ENCODE measurements at places on chromosomes 12 and 14. TPM values are rescaled to one million over a fixed set of nuclear protein-coding genes. Genes with fewer than 3 reads are reported as not detected.
A peak's percentile ranks its signal among the peaks of the same experiment; 100 is the strongest.

The CTSG gene
- total RNA-seq: 25.3 TPM

DNA sequence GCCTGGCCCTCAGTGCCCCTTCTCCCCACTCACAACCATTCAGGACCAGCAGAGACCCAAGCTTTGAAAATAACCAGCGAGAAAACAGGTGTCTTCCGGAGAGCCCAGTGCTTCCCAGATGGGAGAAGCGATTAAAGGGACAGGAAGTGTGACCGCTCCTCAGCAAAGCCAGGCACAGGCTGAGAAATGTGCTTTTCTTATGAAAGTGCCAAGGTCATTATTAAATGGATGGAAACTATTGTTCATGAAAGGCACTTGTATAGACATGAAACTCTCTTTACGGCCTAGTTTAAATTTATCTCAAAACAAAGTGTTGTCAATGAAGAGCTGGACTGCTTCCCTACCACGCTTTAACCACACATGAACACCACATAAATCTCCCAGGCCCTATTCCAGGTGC is 210.4 kb downstream of the SPTSSA start:
- no peak for DNase-seq

DNA sequence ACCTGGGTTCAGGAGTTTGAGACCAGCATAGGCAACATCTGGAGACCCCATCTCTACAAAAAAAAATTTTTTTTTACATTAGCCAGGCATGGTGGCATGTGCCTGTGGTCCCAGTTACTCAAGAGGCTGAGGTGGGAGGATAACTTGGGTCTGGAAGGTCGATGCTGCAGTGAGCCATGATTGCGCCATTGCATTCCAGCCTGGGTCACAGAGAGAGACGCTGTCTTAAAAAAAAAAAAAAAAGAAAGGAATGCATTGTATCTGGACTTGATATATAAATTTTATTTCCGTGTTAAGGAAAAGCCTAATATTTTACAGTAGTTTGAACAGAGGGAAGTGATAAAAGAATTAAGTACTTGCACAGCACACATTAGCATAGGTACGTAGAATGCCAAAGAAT is 97.2 kb downstream of the ZC3H14 start:
- DNase-seq: no peak

DNA sequence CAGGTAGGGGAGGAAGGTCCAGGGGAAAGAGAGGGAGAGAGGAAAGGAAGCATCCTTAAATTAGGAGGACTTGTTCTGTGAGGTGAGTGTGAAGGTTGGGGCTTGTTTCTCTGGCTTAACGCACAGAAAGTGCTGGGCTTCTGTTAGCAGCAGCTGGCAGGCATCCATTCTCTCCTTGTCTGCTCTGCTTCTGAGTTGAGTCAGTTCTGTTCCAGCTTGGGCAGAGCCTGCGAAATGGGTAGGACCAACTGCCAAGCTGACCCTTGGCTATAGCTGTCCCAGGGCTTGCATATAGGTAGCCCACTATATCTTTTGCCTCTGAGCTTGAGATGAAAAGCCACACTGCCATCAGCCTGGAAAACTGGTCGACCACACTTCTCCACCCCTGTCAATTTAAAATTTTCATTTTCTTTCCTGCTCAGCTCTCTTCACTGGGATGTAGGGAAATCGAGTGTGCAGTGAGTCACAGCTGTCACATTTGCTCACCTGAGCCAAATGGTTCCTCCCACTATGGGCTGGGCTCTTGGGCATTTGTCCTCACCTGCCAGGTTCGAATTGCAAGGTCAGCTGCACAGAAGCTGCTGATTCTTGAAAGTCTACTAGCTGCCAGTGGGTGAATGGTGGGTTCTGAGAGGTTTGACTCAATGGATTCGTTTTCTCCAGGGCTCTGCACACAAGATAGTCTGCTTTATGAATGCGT is 256.4 kb upstream of the PWP1 start:
- DNase-seq: peak; percentile 26

GRCh38 chr12:65606008-65606766 is 218.1 kb upstream of the HMGA2 start:
- DNase-seq: no peak

The CLEC4D gene
- 0.15 TPM for total RNA-seq
